Esophagus squamous epithelium (tissue), 5 donors: ENCODE measurements at places on chromosomes 4 and X.

GRCh38 chr4:161538941-161539340 lies 624.9 kb downstream of the FSTL5 start:
- DNase-seq: no peak

DNA sequence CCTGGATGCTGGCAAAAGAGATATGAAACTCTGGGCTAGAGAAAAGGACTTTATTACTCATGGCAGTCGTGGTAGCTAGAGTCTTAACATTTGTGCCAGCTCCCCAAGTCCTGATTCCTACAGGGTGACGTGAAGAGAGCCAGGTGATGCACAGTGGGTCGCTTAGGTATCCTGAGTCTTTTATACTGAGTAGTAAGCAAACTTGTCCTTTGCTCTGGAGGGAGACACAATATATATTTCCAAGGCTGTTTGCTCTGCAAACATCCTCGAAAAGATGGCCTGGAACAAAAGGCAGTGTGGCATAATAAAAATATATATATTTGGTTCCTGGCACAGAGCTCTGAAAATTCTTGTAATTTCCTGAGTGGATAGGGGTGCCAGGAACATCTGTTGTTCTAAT lies 23.0 kb downstream of the ZNF81 start:
- no peak for DNase-seq

DNA sequence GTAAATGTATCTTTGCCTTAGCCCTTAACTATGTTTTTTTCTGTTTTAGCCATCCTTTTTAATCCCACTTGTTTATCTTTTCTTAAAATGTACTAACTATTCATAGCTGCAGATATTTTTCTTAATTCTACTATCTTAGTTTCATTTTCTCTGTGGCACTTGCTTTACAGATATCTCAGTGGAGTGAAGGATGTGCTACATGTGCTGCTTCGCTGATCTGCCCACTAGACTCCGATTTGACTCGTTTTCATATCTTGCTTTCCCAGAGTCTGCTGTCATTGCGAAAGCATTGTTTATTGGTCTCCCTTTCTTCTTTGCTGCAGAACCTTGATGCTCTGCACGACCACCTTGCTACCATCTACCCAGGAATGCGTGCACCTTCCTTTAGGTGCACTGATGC lies 30.6 kb downstream of the GUCY1B1 start:
- DNase-seq: no peak

GRCh38 chr4:108820492-108821350 lies 57.9 kb upstream of the ETNPPL start:
- DNase-seq: no peak

DNA sequence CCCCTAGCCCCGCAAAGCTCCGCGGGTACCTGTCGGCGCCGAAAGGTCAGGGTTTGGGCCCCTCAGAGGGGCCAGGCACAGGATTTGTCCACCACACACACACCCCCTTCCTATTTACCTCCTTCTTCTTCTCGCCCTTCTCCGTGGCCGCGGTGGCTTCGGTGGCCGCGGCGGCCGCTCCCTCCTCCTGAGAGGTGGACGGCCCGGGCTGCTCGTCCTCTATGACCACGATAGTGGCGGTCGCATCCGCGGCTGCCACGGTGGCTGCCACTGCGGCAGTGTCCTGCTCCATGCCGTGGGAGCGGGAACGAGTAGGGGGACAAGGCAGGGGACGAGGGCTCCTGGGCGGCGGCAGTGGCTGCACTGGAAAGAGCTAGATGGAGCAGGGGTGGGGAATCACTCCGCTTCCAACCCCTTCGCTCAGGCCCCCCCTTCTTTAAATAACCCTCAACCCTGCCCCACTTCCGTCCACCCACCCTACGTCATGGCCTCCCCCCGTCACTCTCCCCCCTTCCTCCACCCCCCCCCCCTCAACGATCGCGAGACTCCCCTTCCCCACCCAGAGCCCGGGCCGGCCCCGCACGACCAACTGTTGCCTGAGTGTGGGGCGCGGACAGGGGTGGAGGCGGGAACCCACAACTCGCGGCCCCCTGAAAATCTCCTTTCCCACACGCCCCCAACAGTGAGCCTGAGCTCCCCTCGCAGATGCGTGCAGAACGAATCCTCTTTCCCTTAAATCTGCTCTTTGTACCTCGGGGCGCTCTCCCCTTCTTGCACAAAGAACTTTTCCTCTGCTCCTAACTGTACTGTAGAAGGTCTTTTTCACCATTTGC lies at the start of gene SMARCA1:
SMARCA1 (minus strand) TSS at position 412 of the 833 bp plus-strand sequence; CDS start at position 292, 120 bp downstream.
- no peak for DNase-seq

DNA sequence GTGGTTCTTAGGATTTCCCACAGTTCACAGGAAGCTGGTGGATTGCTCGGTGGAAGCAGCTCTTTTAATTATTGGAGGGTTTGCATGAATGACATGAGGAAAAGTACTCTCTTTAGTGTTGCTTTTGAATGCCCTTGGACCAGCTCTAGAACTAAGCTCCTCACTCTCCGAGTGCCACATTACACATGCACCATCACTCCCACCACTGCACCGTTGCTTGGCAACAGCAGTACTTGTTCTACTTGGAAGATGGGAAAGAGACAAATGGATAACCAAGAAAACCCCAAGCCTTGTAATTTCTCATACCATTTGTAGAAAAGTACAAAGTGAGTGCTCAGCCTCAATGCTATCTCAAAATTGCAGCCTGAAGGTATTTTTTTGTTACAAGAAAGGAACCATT lies 620.2 kb upstream of the BOD1L1 start:
- no peak for DNase-seq

DNA sequence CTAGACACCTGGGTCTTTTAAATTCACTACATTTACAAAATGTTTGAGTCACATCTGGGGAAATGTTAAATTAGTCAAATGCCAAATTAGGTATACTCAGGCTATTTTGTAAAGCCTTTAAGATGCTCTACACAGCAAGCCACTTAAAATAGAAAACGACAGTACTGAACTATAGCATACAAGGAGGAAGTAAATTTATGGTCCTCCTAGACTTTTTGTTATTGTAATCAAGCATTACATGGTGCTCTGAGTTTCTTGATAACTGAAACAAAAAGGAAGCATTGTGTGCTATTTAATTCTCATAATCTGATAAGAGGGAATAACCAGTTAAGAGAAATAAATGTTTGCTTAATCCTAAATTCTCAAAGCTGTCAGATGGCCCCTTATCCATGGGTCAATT lies 46.2 kb downstream of the SLC9A7 start:
- no peak for DNase-seq

DNA sequence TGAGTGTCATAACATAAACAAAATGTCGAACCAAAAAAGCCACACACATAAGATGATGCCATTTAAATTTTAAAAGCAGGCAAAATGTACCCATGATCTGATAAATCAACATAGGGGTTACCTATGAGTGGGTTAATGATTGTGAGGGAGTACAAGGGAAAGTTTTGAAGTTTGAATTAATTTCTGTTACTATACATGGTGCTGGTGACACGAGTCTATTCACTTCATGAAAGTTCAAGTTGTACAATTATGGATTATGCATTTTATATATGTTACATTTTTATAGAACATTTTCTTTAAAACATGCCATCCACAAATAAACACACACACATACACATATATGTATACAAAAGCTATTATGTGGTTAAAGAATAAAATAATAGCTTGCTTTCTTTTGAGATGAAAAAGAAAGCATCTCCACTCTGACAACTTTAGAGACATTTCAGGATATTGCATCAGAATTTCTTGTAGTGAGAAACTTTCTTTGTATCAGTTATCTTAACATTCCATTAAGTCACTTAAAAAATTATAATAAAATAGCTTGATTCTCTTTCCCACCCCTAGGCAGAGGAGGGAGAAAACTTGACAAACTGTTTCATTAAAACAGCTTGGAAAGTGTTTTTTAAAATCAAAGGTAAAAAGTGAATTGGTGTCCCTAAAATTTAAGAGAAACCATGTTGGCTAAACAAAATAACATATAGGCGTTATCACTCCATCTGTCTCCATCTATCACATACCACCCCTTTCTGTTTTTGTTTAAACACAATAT lies 891.8 kb upstream of the NDST4 start:
- DNase-seq: no peak

DNA sequence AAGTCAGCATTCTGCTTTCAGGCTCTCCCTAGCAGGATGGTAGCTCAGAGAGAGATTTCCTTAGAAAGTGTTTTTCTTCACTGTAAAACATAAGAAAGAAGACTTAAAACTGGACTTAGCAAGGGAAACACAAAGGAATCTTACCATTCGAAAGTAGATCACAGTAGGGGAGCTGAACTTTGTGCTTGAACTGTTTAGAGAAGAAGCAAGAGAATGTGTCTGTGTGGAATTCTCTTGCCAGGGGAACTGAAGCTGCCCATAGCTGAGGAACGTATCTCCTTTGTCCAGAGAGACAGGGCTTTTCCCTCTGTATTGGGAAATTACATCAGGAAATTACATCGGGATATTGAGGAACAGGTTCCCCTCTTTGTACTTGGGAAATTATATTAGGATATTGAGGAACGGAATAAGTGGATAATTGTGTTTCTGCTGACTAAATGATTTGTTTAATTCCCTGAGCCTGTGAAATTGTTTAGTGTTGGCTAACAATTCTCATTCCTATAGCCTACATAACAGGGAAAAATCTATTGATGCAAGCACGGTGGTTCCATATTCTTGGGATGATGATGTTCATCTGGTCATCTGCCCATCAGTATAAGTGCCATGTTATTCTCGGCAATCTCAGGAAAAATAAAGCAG lies 21.2 kb downstream of the SRD5A3 start:
- no peak for DNase-seq

- DNase-seq: no peak
These were observed 367.5 kb upstream of the CTSO start for GRCh38 chr4:156321203-156321602.
